ENCODE measurements at places on chromosomes 4 and X.

GRCh38 chrX:37745354-37745753 is 34.5 kb upstream of the CYBB start:
- DNase-seq, result peak; percentile 76

GRCh38 chr4:67755974-67756373 is 1.8 kb upstream of the GNRHR start:
- no peak for DNase-seq

DNA sequence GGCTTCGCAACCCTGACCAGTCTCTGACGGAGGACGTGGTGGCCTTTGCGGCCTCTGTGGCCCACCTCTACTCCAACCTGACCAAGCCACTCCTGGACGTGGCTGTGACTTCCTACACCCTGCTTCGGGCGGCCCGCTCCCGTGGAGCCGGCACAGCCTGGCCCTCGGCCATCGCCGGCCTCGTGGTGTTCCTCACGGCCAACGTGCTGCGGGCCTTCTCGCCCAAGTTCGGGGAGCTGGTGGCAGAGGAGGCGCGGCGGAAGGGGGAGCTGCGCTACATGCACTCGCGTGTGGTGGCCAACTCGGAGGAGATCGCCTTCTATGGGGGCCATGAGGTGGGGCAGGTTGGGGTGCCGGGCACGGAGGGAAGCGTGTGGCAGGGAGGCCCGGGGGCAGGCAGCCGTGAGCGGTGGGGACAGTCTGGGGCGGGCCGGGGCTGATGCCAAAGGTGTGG is 1.2 kb downstream of the ABCD1 start:
- DNase-seq, result no peak

DNA sequence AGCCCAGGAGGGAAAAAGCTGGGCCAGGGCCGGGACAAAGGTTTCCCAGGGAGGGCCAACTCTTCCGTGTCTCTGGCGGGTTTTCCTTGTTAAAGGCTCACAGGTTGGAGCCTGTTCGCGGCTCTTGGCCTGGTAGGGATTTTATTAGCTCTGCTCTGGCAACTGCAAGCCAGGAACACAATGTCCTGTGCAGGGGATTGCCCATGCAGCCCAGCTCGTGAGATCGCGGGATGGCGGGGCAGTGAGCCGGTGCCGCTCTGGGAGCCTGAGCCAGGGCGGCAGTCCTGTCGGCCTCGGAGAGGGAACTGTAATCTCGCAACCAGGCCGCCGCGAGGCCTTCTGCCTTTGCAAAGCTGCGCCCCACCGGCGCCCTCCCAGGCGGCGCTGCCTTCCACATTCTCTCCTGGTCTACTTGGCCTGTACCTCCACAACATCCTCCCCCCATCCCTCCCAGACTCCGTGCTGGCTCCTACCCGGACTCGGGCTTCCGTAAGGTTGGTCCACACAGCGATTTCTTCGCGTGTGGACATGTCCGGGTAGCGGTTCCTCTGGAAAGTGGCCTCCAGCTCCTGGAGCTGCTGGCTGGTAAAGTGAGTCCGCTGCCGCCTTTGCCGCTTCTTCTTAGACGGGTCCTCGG is 2.1 kb downstream of the PITX2 start:
- peak; percentile 71 for DNase-seq

DNA sequence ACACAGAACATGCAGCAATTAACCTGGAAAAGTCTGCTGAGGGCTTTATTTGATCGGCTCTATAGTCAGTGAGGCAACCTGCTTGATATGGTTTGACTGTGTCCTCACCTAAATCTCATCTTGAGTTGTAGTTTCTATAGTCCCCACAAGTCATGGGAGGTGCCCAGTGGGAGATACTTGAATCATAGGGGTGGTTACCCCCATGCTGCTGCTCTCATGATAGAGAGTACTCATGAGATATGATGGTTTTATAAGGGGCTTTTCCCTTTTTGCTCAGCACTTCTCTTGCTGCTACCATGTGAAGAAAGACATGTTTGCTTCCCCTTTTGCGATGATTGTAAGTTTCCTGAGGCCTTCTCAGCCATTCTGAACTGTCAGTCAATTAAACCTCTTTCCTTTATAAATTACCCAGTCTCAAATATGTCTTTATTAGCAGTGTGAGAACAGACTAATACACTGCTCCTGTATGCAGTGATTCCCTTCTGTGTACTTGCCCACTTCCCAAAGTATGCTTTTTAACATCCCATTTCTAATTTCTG is 78.2 kb downstream of the NPFFR2 start:
- no peak for DNase-seq

GRCh38 chr4:7823416-7823824 is 116.2 kb downstream of the AFAP1 start:
- no peak for DNase-seq

DNA sequence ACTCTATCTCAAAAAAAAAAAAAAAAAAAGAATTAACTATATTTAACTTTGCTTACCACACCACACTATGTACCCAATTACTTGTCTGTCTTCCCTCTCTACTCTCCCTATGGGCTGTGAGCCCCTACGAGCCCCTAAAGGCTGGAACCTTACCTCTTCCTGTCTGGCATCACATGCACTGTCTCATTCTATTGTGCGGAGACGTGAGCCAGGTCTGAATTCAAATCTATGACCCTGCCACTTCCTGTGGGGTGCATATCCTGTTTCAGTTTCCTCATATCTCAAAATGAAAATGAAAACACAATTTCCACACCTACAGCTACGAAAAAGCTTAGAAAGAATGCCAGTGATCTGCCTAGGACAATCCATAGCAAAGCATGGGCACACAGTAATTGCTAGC is 42.9 kb upstream of the HS3ST1 start:
- DNase-seq, result no peak

GRCh38 chrX:42869659-42870476 is 91.9 kb upstream of the PPP1R2C start:
- no peak for DNase-seq

GRCh38 chr4:15237648-15238230 is 190.1 kb upstream of the C1QTNF7 start:
- DNase-seq, result no peak

GRCh38 chr4:188811121-188811520 is 671.9 kb downstream of the TRIML1 start:
- no peak for DNase-seq

DNA sequence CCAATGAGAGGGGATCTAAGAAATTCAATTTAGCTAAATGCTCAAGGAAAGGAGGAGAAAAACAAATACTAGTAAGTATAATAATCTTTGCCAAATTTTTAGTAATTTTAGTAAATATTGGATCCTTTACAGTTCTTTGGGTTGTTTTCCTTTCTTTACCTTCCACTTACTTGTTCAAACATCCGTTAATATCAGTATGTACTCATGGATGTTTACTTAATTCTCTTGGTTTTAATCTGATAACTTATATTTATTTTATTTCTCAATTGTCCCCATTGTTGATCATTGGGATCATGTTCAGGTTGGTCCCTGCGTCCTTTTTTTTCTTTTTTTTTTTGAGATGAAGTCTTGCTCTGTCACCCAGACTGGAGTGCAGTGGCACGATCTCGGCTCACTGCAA is 46.9 kb downstream of the SPIN2B start:
- no peak for DNase-seq

- DNase-seq, result peak; percentile 71
Observed at GRCh38 chr4:186900232-186900900, 176.7 kb upstream of the FAT1 start.

- peak; percentile 59 for DNase-seq
Observed at GRCh38 chrX:152915541-152916241, 17.8 kb downstream of the ZNF185 start.

DNA sequence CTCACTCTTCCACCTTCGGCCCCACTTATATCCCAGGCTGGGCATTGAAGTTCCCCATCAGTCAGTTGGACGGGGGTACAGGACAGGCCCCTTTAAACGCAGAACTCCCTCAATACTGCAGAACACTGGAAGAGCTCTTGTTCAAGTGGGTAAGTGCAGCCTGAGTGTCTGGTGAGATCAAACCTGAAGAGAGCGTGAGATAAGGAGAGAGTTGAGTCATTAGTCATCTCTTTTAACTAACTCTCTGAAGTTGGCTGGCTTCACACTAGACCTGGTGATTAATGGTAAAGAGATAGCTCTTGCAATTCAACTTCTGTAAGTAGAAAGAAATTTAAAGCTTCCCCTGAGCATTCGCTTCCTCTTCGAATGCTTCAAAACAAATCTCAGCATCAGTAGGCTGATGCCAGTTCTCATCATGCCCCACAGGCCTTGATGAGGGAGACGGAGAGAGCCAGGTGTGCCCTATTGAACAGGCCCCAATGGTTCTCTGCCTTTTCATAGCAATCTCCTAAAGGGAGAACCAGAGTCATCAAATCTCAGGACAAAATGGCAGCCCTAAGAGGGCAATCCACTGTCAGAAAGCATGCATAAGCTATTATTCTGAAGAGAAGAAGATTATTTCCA is 41.0 kb upstream of the JADE1 start:
- peak; percentile 44 for DNase-seq

DNA sequence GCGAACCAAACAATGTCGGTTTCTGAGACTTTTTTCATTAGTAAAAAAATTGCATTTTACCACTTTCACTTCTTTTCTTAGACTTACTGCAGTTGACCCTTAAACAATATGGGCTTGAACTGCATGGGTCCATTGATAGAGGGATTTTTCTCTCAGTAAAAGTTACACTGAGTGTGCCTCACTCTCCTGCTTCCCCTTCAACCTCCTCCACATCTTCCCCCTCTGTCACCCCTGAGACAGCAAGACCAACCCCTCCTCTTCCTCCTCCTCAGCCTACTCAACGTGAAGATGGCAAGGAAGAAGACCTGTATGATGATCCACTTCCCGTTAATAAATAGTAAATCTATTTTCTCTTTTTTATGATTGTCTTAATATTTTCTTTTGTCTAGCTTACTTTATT is 43.4 kb downstream of the TEC start:
- no peak for DNase-seq

All from astrocyte of the hippocampus (primary cell).